Thoracic aorta (tissue), 2 donors: ENCODE measurements at places on chromosomes 4 and X. TPM values are rescaled to one million over a fixed set of nuclear protein-coding genes. Genes with fewer than 3 reads are reported as not detected.

The TSPAN5 gene
- 11.4 TPM for total RNA-seq

The PCDH11X gene
- total RNA-seq, result 27.2 TPM

The TBX22 gene
- not detected for total RNA-seq

The TCP11X2 gene
- not detected for total RNA-seq

The RADX gene
- total RNA-seq, result 0.81 TPM

The DIPK2B gene
- 11.6 TPM for total RNA-seq

The IL9R gene
- 0.14 TPM for total RNA-seq

The SYP gene
- 3.2 TPM for total RNA-seq

The ANAPC4 gene
- 41.0 TPM for total RNA-seq

The RAB40A gene
- total RNA-seq, result 4.3 TPM

The JAKMIP1 gene
- total RNA-seq, result 0.28 TPM

The MUC7 gene
- total RNA-seq, result not detected

The CXCL9 gene
- total RNA-seq, result 1.2 TPM

The COMMD8 gene
- 7.5 TPM for total RNA-seq

The CC2D2A gene
- total RNA-seq, result 44.1 TPM

The SULT1B1 gene
- total RNA-seq, result 2.9 TPM

The NWD2 gene
- not detected for total RNA-seq

The GATA1 gene
- 1.4 TPM for total RNA-seq

The FOXR2 gene
- total RNA-seq, result not detected

The SFRP2 gene
- total RNA-seq, result 70.4 TPM

The PNMA3 gene
- not detected for total RNA-seq

The QRFPR gene
- not detected for total RNA-seq

The JADE1 gene
- 23.7 TPM for total RNA-seq

The RTL3 gene
- total RNA-seq, result 1.4 TPM

The CACNA1F gene
- total RNA-seq, result not detected

The C1QTNF7 gene
- 18.2 TPM for total RNA-seq

The SMIM10 gene
- total RNA-seq, result 9.9 TPM

The FGFR3 gene
- 0.68 TPM for total RNA-seq

The SLITRK2 gene
- total RNA-seq, result 0.42 TPM

The OTUD5 gene
- 28.4 TPM for total RNA-seq

The MAGEA9B gene
- not detected for total RNA-seq

The GRPR gene
- total RNA-seq, result not detected

The GUCY1A1 gene
- total RNA-seq, result 110 TPM

The NLGN4X gene
- 0.95 TPM for total RNA-seq

The SPANXA1 gene
- total RNA-seq, result not detected

The MAGEC1 gene
- not detected for total RNA-seq

The PPEF2 gene
- total RNA-seq, result not detected

The MAP3K15 gene
- total RNA-seq, result 0.56 TPM

The TEX13B gene
- total RNA-seq, result not detected

The MAGEA12 gene
- not detected for total RNA-seq
